ENCODE measurements at places on chromosomes 5 and 9. TPM values are rescaled to one million over a fixed set of nuclear protein-coding genes. Genes with fewer than 3 reads are reported as not detected.

The FOXD4L3 gene
- not detected for polyA plus RNA-seq

The ELAVL2 gene
- 4.3 TPM for polyA plus RNA-seq

The EQTN gene
- polyA plus RNA-seq = 0.21 TPM

The F2RL1 gene
- 131 TPM for polyA plus RNA-seq

The N4BP3 gene
- polyA plus RNA-seq = 1.3 TPM

The IFNE gene
- polyA plus RNA-seq = 3.9 TPM

The IL6ST gene
- 41.3 TPM for polyA plus RNA-seq

The TAF11L13 gene
- not detected for polyA plus RNA-seq

The SPATA6L gene
- polyA plus RNA-seq = 0.51 TPM

The CCDC183 gene
- 0.06 TPM for polyA plus RNA-seq

The FAM53C gene
- polyA plus RNA-seq = 25.5 TPM

The SLC25A48 gene
- polyA plus RNA-seq = not detected

The FOXD1 gene
- 2.9 TPM for polyA plus RNA-seq

The LPAR1 gene
- 31.9 TPM for polyA plus RNA-seq

- DNase-seq = no peak
Measured at GRCh38 chr5:62762503-62762902, 183.9 kb downstream of the LRRC70 start.

GRCh38 chr9:136055715-136056545 lies 39.2 kb downstream of the NACC2 start:
- DNase-seq = no peak

DNA sequence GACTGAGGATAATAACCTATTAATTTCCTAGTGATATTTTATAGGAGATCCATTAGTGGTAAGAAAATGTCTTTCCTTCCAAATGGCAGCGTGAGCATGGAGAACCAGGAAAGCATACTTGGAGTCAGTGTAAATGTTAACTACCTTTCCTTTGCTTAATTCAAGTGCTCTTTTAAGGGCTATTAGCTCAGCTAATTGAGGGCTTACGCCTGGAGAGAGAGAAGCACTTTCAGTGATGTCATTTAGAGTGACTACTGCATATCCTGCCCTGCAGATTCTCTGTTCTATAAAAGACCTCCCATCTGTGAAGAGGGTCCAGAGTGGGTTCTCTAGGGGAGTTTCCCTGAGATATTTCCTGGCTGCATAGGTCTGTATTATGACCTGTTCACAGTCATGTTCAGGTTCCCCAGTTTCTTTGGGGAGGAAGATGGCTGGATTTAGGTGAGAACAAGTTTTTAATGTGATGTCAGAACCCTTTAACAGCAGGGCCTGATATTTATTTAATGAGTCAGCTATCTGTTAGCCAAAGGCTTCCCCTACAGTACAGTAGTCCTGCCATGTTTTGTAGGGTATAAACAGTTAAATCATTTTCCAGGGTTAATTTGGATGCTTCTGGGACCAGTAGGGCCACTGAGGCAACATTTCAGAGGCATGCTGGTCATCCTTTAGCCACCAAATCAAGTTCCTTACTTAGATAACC lies 89.6 kb downstream of the TRIM36 start:
- DNase-seq = no peak

DNA sequence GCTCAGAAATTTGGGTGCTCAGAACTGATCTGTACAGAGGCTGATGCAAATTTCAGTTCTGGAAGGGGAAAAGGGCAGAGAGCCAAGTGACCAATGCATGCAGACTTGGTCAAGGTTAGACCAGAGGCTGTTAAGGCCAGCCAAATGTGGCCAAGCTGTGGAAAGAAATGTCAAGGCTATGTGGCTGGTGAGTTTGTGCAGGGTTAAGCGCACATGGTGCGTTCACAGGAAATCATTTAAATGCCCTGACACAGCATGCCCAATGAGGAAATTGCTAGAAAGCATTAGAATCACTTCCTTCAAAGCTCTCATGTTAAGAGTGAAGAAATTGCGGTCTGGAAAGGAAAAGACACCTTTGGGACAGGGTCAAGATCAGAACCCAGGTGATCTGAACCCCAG lies 58.0 kb downstream of the PTPN3 start:
- no peak for DNase-seq

DNA sequence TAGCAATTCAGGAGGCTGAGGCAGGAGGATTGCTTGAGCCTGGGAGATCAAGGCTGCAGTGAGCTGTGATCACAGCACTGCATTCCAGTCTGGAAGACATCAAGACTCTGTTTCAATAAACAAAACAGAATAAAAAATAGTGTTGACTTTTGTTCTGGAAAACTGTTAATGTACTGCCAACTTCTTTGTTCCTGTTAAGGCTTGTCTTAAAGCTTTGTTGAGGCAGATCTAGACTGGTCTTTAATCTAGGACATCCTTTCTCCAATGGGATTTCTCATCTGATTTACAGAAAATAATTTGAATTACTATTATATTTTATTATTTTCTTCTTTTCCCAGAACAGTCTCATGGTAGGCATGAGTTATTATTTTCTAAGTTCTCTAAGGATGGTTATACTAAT lies 26.0 kb downstream of the BDP1 start:
- DNase-seq = no peak

GRCh38 chr9:70056211-70056944 lies 12.7 kb downstream of the MAMDC2 start:
- DNase-seq = no peak

DNA sequence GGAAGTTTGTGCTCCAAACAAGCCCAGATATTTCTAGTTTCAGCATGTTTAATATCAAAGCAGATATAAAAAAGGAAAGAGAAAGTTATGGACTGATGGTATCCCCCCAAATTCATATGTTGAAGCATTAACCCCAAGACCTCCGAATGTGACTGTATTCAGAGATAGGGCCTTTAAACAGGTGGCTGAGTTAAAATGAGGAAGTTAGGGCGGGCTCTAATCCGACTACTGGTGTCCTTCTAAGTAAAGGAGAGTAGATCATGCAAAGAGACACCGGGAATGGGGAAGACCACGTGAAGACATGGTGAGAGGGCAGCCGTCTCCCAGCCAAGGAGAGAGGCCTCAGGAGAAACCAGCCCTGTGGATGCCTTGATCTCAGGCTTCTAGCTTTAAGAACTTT lies 324.1 kb upstream of the KIF2A start:
- no peak for DNase-seq

GRCh38 chr9:108156270-108156998 lies 666.9 kb upstream of the KLF4 start:
- peak; percentile 11 for DNase-seq

GRCh38 chr9:95005278-95006143 lies 279.0 kb downstream of the AOPEP start:
- DNase-seq = no peak

- DNase-seq = no peak
Measured at GRCh38 chr9:79644601-79645000, 72.8 kb downstream of the TLE4 start.

- DNase-seq = no peak
Measured at GRCh38 chr9:99811172-99811571, 10.5 kb upstream of the NR4A3 start.

DNA sequence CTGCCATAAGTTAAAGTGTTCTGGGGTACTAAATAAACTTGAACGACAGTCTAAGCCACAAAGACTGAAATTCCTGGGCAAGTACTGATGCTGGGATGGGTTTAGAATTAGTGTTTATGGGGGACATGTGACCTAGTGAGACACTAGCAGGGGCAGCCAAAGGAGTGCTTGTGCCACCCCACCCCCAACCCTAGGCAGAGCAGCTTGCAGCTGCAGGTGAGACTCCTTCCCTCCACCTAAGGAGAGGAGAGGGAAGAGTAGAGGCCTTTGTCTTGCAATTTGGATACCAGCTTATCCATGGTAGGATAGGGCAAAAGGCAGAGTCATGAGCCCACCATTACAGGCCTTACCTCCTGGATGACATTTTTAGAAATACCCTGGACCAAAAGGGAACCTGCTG lies 28.7 kb upstream of the PDE4D start:
- no peak for DNase-seq

GRCh38 chr5:111930449-111930848 lies 173.5 kb upstream of the NREP start:
- DNase-seq = no peak

DNA sequence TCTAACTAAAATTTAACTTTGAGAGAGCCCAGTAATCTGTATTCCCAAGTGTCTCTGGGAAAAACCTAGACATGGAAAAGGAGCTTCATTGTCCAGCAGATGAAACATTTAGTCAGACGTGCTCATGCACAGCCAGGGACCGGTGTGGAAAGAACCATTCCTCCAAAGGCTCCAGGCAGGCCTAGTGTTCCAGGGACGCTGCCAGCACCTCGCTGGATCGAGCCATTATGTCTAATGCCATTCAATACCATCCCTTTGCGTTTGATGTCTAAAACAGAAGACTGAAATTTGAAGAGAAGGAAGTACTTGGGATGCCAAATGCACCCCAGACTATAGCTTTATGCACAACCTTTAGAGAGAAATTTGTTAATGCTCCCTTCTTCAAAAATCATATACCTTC lies 1.4 kb upstream of the CHSY3 start:
- no peak for DNase-seq

DNA sequence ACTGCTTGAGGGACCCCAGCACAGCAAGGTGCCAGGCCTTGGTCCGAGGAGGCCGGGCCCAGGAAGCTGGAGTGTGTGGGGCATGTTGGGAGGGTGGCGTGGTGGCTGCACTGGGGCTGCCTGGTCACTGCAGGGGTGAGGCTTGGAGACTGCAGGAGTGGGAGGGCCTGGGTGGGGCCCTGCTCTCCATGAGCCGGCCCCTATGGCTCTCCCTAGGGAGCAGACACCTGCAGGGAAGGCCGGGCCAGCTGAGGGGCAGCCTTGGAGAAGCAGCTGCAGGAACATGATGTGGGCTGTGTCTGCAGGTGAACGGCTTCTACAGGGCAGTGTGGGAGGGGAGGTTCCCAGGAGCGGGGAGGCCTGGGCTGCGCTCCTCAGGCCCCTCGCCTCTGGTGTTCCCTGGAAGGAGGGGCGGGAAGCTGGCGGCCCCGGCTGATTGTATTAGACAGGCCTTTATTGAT lies 41.7 kb upstream of the TMEM250 start:
- no peak for DNase-seq

DNA sequence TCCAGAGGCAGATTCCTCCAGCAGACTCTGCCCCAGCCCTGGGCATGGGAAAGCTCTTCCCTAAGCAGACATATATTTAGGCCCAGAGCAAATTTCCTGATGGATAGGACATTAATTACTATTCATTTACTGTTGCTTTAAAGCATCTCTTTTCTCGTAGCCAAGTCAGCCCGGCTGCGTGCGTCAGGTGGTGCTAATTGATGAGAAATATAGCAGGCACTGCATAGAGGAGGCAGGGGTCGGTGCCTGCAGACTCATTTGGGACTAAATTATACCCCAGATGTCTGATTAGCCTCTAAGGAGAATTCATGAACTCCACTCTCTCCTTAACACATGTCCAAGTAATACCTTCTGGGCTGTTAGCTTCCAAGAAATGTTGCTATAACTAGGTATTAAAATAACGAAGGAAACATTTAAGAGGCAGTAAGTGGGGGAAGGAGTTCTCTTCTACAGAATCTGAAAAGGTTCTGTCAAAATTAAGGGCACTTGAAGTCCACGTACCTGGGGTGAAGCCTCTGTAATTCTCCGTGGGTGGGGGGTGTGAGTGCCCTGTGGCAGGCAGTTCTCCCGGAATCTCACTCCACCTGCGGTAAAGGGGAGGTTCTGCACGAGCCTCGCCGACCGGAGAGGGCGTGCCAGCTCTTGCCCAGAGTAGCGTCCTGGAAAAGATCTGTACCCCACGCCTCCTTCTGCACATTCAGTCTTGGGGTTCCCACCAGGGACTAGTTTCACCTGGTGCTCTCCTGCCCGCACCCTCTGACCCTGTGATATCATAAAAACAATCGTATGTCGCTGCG lies 115.9 kb upstream of the FCN2 start:
- DNase-seq = no peak

- DNase-seq = no peak
Measured at GRCh38 chr5:37120270-37120669, 128.9 kb downstream of the CPLANE1 start.

- peak; percentile 4 for DNase-seq
Measured at GRCh38 chr5:8864053-8864452, 681.8 kb downstream of the SEMA5A start.

- DNase-seq = no peak
Measured at GRCh38 chr9:113532809-113533190, 69.3 kb downstream of the RGS3 start.

DNA sequence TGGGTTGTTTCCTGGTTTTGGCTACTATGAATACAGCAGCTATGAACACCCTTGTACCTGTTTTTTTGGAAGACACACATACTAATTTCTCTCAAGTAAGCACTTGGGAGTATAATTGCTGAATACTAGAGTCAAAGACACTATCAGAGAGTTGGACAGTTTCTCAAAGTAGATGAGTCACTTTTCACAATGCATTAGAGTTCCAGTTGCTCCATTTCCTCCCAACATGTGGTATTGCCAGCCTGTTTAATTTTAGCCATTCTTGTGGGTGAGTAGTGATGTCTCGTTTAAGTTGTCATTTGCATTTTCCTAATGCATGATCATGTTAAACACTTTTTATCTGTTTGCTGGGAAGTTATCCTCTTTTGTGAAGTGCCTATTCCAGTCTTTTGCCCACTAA lies 81.6 kb upstream of the GDNF start:
- DNase-seq = no peak

DNA sequence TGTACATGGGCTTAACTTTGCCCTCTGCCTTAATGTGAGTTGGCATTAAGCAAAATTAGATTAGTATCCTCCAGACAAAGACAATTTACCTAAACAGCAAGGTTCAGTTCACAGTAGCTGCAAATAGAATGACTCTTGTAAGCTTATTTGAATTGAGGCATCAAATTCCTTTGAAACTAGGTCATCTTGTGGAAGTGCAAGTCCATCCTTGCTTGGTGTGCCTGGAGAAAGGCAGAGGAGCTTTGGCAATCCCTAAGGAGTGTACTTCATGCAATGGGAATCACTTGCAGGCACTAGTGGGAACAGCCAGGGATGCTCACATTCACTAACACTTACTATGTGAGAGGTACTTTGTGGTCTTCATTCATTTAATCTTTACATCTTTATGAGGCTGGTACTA lies 118.3 kb downstream of the DRD1 start:
- DNase-seq = peak; percentile 11

- DNase-seq = no peak
Measured at GRCh38 chr5:169869066-169869465, 111.2 kb downstream of the INSYN2B start.

DNA sequence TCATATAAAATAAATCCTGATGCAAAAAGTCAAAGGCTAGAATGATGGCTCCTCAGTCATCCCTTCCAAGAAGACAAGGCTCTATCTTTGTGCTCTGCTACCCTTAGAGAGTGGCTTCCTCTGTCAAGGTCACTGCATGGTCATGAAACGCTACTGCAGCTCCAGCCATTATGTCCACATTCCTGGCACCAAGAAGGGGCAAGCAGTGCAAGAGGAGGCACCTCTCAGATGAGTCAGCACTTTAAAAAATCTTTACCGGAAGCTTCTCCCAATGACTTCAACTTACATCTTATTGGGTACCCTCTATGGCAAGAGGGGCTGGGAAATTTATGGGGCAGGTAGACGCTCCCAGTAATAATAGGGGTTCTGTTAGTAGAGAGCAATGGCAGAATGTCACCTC lies 129.5 kb upstream of the CPEB4 start:
- no peak for DNase-seq

Measured in keratinocyte (primary cell).